ENCODE measurements at places on chromosomes 3 and 15. TPM values are rescaled to one million over a fixed set of nuclear protein-coding genes. Genes with fewer than 3 reads are reported as not detected.

DNA sequence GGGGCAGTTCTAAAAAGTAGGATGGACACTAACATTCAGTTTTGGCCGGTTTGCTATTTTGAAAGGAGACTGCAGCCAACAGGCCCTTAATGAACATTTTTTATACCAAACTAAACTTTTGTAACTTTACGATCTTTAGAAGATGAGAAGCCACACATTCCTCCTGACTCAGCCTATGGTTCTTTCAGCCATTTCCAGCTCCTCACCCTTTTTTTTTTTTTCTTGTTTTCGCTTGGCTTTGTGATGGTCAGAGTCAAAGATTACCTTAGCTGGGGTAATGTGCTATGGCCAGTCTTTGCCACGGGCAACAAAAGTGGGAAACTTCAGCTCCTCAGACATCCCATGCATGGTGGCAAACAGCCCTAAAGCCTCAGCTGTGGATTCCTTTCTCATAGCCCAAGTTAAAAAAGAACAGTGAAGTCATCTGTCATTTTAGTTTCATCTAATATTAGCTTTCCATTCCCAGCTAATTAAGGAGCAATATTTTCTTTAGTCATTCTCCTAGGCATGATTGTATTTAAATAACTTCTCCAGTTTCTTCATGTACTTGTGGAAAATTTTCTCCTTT lies 368.7 kb downstream of the MFSD1 start:
- DNase-seq, result no peak

The CAND2 gene
- 2.4 TPM for total RNA-seq

The STT3B gene
- total RNA-seq, result 164 TPM

GRCh38 chr15:72796515-72797337 lies 13.2 kb upstream of the ADPGK start:
- DNase-seq, result peak; percentile 81

DNA sequence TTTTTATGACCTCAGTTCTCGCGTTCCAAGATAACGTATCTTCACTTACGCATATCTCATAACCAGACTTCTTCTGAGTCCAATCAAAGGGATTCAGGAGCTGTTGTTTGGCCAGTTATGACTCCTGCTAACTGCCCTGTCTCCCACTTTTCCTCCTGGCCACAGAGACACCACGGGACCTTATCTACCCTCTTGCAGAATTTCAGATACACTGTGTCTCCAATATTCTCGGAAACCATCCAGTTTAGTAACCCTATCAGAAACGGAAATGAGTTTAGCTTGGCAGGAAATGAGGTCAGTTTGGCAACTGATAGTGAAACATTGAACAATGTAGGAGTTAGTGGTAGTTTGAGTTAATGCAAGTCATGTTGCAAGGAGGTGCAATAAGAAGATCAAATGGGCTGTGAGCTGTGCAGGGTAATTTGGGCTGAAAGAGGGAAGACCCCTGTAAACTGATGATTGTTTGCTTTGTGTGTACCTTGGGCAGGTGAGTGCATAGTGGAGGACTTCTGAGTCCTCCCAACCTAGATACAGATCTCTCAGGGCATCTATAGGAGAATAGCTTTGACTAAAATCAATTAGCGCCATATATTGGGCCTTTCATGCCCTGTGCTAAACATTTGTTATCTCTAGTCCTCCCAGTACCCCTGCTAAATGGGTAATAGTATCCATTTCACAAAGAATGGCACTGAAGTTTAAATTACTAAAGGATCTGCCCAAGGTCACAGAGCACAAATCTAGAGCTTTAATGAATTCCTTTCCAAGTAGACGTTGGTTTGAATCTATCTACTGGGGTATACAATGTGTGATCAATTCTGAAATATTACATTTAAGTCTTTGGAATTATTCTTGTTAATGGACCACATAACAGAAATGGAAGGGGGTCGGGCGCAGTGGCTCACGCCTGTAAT lies 41.3 kb upstream of the PIK3CB start:
- no peak for DNase-seq

The TMEM40 gene
- total RNA-seq, result not detected

- no peak for DNase-seq
These were observed 88.2 kb upstream of the NTRK3 start for GRCh38 chr15:88344786-88345185.

The PLA2G4E gene
- total RNA-seq, result not detected

The ZPLD1 gene
- 0.31 TPM for total RNA-seq

DNA sequence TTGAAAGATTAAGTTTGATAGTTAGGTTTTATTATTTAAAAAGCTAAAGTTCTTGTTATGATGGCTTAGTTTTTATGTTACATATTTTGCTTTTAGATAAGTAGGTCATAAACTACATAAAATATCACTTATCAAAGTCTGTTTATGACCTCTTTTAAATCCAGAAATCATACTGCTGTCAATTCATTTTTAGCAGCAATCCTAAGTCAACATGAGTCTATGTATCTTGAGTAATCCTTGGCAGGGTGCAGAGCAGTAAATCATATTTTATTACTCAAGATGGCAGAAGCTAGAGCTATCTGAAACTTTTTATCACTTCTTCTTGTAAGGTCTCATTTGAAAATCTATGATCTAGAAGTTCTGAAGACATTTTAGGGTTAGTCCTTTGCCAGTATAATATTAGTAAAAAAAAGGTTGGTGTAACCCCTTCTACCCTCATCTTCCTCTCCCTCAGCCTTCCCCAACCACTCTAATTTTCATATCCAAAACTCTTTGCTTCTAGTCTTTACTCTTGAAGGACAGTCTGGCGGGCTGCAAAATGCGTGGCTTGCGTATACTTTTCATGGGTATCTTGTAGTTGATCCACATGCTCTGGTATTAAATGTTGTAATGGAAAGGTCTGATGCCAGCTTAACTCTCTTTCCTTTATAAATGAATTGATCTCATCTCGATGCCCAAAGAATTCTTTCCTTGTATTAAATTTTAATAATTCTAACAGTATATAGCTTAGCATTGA lies 134.0 kb upstream of the THRB start:
- DNase-seq, result no peak

All from neural progenitor cell (in vitro differentiated cells).